ENCODE measurements at places on chromosomes 5 and 9.

DNA sequence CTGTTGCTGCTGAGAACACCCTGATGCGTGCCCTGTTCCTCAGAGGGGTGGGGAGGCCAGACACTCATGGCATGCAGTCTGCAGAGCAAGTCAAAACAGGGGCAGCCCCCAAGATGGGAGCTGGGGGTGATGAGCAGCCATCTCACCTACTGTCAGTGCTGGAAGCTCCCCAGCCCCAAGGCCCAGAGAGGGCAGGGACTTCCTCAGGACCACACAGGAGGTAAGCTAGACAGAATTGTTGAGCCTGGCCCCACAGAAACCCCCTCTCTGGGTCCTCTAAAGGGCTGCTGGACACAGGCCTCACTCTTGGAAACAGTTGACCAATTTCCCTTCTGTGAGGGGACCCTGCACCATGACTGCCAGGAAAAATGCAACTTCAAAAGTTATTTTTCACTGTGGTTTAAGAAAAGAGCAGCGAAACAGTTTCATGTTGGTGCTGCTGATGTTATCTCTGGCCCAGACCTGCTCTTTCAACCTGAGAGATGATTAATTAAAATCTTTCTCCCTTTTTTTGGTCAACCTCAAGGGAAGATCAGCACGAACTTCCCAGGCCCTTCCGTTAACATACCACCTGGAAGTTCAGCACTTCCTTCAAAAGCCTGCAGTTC, 9.6 kb downstream of the CSF2 start:
- no peak for DNase-seq

DNA sequence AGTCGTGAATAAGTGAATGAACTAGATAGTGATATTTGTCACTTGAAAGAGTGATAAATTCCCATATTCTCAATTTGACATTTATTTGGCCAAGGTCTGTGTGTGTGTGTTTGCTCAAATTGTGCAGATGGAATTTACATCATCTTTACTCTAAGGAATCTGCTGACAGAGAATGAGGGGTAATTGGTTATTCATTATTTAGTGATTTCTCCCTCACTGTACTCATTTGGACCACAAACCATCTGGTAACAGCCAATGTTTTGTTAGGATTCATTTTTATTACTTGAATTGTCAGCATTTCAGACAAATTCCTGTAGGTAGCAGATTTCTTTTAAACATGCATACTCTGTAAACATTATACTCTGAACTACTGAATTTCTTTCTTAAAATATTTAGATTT, 15.6 kb downstream of the VCAN start:
- no peak for DNase-seq

DNA sequence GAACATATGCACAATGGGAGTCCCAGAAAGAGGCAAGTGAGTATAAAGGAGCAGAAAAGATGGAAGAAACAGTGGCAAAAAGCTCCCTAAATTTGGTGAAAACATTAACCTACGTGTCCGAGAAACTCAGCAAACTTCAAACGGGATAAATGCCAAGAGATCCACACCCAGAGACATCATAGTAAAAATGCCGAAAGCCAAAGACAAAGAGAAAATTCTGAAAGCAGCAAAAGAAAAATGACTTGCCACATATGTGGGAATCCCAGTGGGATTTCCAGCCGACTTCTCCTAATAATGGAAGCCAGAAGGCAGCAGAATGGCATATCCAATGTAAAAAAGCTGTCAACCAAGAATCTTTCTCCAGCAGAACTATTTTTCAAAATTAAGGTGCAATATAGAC, 101.2 kb downstream of the ADAMTS2 start:
- DNase-seq: no peak

DNA sequence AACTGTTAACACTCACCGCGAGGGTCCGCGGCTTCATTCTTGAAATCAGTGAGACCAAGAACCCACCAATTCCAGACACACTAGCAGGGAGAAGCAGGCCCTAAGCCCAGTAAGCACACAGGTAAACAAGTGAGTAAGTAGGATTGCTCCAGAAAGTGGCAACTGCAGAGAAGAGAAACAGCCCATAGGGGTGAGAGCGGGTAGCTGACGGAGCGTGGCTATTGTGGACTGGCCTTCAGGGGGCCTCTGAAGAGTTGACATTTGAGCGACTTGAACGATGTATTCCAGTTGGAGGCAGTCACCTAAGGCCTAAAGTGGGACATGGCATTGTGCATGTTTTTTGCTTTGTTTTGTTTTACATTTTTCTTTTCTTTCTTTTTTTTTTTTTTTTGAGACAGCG, 74.2 kb downstream of the TSPAN17 start:
- DNase-seq: no peak

GRCh38 chr5:175690025-175690424, 32.2 kb downstream of the HRH2 start:
- no peak for DNase-seq

DNA sequence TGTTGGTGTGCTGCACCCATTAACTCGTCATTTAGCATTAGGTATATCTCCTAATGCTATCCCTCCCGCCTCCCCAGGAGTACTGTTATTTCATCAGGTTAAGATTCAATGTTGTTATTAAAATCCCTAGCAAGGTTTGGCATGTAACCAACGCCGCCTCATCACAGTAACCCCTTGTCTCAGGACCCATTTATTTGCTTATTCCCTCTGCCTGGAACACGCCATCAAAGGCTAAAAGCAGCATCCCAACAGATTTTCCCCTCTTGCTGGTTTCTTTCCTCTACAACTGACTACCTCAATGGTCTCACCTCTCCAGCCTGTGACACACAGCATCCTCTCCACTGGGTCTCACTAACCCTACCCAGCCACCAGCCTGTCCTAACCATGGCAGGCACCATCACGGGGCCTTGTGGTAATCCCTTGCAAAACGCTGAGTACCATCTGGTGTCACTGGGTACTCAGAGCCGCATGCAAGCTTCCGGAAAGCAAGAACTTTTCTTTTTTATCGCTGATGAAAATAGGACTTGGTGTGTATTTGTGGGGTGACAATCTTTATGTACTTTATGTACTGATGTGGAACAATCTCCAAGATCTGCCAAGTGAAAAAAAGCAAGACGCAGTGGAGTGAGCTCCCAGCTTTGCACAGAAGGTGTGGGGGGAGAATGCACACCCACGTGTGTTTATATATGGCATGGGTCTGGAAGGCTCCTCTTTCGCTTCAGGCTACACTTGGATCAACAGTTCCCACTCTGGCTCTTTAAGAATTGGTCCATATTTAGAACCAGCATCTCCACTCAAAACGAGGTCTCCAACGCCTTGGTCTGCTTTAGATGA, 6.1 kb downstream of the RPS14 start:
- no peak for DNase-seq

GRCh38 chr9:18441261-18441660, 32.7 kb upstream of the ADAMTSL1 start:
- no peak for DNase-seq

DNA sequence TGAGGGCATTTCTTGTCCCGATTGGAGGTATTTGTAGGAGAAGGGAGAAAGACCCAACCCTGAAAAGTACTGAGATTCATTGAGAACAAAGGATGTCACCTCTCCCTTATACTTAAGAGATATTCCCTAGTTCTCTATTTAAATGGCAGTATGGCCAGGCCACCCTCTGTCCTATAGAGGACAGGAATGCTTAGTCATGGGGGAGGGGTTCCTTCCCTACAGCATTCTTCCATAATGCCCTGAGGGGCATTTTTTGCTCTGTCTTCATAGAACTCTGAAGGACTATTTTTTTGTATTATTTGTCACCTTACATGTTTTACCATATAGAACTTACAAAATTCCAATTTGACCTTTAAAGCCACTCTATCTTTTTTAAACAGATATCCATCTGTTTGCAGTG, 176.3 kb downstream of the TMEM161B start:
- DNase-seq: no peak

GRCh38 chr9:117418111-117418510, 3.3 kb upstream of the ASTN2 start:
- DNase-seq: no peak

- no peak for DNase-seq
Observed at GRCh38 chr5:153752890-153753289, 262.4 kb downstream of the GRIA1 start.

DNA sequence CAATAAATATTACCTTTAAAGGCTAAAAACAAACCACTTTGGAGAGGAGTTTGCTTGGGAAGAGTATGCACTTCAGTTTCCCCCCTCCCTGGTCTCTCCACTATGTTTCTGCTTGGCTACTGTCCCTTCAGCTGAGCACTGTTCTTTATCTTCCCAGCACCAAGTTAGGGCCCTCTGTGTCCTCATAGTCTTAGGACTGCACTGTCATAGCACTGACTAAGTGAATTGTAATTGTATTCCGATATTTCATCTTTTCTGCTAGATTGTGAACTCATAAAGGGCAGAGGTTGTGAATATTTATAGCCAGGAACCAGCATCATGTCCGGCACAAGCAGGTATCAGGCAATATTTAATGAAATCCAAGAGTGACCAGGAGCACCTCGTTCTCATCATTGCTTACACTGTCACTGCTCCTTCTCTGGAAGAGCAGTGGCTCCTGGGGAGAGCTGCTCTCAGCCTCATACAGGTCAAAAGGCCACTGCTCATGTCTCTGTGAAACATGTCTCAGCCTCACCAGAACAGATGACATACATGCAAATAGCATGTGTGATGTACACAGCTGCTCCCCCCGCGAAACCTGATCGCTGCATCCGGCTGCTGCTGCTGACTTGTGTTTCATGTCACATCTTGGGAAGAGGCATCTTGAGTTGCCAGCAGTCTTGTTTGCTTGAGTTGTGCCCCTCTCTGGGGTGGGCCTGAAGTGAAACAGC, 279.7 kb upstream of the MSX2 start:
- DNase-seq: no peak

GRCh38 chr5:14594378-14595074, 12.9 kb downstream of the OTULINL start:
- no peak for DNase-seq

DNA sequence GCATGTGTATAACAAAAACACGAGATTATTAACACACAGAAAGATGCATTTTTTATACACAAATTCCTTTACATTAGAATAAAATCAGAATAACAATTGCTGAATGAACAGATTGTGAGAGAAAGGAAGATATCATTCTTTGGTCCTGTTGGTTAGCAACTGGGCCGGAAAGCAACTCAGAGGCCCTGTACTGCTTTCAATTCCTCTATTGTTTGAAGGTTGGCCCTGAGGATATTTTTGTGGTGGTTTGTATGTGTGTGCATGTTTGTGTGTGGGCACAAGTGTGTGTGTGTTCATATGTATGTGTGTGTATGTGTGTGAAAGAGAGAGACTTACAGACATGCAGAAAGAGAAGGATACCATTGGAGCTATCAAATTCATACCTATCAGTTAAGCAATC, 356.8 kb upstream of the DMAC1 start:
- DNase-seq: no peak

GRCh38 chr9:112332674-112332976, 794 bp downstream of the PTBP3 start:
- DNase-seq: no peak

DNA sequence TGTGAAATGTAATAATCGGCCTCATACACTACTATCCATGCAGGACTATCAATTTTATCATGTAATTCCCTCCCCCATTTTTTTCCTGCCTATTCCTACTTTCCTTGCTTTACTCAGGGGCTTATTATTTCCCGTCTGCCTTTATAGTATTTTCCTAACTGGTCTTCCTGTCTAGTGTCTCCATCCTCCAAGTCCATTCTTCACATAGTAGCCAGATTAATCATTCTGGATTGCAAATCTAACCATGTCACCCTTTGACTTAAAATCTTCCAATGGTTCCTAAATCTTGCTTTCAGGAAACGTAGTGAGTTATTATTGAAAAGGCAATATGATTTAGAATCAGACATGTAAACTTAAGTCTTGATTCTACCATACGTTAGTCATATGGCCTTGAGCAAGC, 307.4 kb upstream of the HAPLN1 start:
- no peak for DNase-seq

- no peak for DNase-seq
Observed at GRCh38 chr9:19149230-19149629, 21.9 kb upstream of the PLIN2 start.

DNA sequence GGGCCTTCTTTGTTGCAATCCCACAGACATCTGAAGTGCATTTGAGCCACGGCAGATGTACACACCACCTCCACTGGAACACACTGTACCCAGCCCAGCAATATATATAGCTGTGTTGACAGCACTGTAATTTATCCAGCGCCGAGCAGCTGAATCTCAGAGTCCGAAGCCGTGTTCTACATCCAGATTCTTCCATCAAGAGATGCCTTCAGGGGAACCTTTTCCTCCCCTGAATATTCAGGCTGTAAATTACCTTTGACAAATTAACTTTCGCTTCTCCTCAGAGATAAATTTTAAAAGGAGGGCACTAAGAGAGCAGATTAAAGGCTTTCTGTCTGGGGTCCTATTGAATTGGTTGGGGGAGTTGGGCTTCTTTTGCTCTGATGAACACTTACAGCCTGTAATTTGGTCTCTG, 76.4 kb downstream of the ROR2 start:
- DNase-seq: no peak

- DNase-seq: no peak
Observed at GRCh38 chr5:110376281-110376951, 350.1 kb downstream of the TMEM232 start.

DNA sequence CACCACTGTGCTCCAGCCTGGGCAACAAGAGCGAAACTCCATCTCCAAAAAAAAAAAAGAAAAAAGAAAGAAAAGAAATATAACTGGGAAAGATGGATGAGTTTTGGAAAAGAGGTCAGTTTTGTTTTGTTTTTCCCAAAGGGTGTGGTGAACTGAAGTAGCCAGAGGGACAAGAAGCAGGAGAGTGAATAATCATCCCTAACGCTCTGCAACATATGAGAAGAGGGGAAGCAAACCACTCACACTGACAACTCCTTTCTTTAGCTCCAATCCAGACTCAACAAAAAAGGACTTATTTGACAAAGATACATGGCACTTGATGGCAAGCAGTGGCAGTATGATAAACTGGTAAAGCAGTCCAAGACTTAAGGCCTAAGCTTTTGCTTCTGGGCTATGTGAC, 176.1 kb upstream of the HMHB1 start:
- no peak for DNase-seq

DNA sequence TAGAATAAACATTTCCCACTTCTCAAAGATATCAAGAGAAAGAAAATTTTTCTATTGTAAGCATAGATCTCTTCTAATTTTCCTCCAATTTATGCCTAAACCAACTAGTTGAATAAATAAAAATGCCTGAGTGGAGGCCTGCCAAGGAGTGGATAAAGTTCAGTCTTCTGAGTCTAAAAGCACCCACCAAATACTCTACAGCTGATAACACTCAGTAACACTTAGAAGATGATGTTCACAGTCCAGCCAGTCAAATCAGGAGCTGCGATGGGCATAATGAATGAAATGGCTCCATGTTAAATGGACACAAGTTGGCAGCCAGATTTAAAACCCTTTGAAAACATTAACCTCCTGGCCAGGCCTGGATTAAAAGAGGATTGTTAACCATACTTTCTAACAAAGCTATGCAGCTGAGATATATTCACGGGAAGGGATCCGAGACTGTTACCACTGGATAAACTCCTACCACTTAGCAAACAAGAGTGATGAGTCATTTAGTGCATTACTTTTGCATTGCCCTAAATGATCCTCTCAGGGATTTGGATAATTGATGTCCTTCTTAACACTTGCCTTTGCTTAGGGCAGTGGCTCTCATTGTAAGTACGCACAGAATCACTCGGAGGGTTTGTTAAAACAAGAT, 63.7 kb upstream of the CCDC112 start:
- DNase-seq: no peak
